ENCODE measurements at places on chromosomes 4 and X. TPM values are rescaled to one million over a fixed set of nuclear protein-coding genes. Genes with fewer than 3 reads are reported as not detected.

The TNIP3 gene
- total RNA-seq, result 0.28 TPM

The SYTL5 gene
- 0.56 TPM for total RNA-seq

The MAP7D3 gene
- 21.7 TPM for total RNA-seq

- no peak for DNase-seq
Measured at GRCh38 chrX:108420481-108420880, 17.7 kb downstream of the COL4A6 start.

The EFHC2 gene
- total RNA-seq, result 0.28 TPM

The SPINK2 gene
- total RNA-seq, result not detected

DNA sequence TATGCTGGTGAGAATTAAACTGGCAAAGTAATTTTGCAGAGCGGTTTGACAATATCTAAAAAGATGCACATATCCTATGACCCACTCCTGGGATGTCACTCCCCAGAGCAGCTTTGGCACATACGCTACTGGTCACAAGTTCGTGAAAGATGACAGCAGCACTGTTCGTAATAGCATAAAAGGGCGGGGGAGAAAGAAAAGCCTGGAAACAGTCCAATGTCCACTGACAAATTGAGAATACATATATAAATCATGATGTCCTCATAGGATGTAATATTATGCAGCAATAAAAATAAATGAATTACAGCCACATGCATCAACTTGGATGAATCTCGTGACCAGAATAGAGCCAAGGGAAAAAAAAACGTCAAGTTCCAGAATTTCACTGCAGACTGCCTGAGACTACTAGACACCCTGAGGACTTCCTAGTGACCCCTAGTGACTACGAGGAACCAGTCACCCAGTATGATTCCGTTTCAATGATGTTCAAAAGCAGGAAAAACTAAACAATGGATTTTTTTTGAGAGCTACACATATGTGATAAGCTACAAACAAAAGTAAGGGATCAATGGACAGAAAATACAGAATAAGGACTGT lies 1.8 kb downstream of the PCSK1N start:
- no peak for DNase-seq

The DRP2 gene
- 6.9 TPM for total RNA-seq

DNA sequence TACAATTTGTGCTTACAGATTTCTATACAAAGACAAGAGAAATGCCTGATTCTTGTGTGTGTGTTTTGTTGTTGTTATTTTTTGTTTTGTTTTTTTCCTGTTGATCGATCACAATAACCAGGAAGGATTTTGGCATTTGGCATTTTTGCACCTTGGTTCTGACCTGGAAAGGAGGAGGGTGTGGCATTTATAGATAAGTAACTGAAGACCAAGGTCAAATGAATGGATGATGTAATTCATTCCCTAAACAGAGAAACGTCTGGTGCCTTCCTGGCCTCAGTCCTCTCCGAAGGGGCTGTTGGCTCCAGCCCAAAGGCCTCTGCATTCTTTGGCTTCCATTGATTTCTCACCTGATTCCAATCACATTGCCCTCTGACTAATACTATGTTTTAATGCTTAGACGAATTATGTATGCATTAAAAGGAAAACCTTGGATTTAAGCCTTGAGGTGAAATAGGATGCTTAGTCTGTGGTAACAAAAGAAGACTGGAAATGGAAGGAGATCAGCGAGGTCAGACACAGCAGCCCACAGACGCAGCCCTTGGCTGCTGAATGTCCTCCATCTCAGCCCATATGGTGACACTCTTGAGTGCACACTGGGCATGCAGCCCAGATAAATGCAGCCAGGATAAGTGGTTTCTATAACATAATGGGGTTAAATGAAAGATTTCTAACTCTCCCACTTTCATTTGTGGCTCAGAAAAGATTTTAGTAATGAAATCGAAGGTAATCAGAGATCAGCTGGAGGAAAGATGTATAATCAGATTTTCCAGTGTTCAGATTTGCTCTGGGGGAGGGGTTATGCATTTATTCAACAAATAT lies 60.5 kb upstream of the TRIM2 start:
- DNase-seq, result peak; percentile 65

- DNase-seq, result no peak
Measured at GRCh38 chrX:11789809-11790208, 31.8 kb downstream of the MSL3 start.

DNA sequence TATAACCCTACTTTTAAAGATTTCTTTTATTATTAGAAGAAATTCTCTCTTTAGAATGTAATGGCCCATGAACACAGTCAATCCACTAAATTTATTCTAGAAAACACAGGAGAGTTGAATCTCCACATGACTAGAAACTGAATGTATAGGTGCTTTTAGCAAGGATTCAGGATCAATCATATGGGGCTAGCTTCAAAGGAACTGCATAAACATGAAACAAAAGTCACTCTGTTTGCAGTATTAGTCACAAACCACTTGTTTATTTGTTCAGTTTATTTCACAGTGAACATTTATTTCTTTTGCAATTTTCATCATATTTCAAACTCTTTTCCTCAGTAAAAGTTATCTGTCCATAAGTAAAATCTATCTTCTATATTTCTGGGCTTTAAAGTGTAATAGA lies 1604.6 kb downstream of the PCDH18 start:
- DNase-seq, result no peak

- DNase-seq, result no peak
Measured at GRCh38 chrX:133958997-133959688, 26.3 kb downstream of the GPC3 start.

GRCh38 chr4:36494747-36495146 lies 213.3 kb downstream of the DTHD1 start:
- DNase-seq, result no peak

DNA sequence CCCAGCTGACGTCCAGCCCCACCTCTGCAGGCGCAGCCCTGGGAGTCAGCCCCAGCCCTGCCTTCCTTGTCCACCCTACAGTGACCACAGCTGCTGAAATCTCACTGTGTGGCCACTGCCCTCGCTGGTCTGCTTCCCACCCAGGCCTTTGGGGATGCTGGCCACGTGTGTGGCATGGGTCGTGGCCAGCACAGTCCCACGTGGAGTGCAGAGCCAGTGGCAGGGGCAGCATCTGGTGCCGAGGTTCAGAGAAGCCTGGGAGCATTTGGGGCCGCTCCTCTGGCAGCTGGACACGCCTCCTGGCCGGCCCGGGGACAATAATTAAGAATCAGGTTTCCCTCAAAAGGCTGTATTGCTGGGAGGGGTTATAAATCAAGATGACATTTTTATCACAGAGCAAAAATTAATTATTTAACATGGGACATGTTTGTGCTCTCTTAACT lies 92.1 kb downstream of the HMX1 start:
- DNase-seq, result no peak

GRCh38 chr4:105709081-105709450 lies 482 bp downstream of the GSTCD start:
- no peak for DNase-seq

All from IMR-90 (cell line).